ENCODE measurements at places on chromosomes 6 and 20.

DNA sequence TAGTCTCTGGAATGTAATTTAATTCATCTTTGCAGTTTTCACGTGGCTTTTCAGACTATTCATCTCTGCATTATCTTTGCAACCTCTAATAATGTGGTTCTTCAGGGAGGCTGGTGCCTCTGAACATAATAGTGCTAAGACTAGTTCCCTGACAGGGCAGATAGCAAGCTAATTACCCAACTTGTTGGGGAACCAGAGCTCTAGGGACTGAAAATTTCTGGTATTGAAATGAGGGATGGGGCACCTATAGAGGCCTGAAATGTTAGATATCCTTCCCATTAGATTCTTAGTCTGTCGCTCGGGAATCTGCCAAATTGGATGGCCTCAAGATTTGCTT is 693.6 kb upstream of the MAP3K7 start:
- no peak for ATAC-seq

GRCh38 chr20:10658051-10658823 is 15.6 kb downstream of the JAG1 start:
- ATAC-seq, result no peak

DNA sequence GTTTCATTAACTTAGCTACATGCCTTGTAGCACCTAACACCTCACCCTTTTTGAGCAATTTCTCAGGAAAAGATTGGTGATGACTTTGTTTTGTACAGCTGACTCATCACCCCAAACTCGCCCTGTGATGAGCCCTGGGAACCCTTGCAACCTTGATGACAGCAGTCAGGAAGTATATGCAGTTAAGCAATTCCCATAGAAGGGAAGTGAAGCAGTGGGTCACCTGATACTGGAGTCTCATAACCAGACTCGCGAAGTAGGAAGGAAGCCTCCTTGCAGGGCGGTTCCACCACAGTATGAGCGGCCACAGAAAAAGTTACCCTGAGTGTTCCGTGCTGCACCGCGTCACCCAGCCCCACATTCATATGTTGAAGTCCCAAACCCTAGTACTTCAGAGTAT is 82.0 kb upstream of the EDN1 start:
- no peak for ATAC-seq

- ATAC-seq, result no peak
These were observed 33.6 kb downstream of the APCDD1L start for GRCh38 chr20:58481481-58482021.

- ATAC-seq, result no peak
These were observed 4.2 kb upstream of the CTSZ start for GRCh38 chr20:59010995-59011873.

Measured in activated CD4-positive, CD25-positive, alpha-beta regulatory T cell treated with anti-CD3 and anti-CD28 coated beads, Interleukin-2, amount 50 U/mL, for 24 hours (primary cell).